ENCODE measurements at places on chromosomes 3 and 15. TPM values are rescaled to one million over a fixed set of nuclear protein-coding genes. Genes with fewer than 3 reads are reported as not detected.
A peak's percentile ranks its signal among the peaks of the same experiment; 100 is the strongest.

GRCh38 chr3:125271127-125271526, 58.6 kb upstream of the SLC12A8 start:
- no peak for DNase-seq

DNA sequence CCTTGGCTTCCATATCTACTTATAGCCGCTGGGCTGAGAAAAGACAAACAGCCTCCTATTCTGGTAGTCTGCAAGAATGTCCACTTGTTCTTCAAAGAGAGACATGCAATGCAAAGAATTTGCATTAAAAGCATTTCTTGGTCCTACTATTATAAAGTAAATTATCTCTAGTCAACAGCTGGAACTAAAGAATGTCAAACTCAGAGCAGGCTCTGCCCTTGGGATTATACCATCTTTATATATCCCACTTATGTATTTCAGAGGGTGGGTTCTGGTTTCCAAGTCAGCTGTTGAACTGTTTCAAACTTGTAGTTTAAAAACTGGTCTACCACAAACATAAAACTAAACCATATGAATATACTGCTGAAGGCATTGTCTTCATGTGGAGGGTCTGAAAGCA, 7.0 kb upstream of the ACTC1 start:
- no peak for DNase-seq

DNA sequence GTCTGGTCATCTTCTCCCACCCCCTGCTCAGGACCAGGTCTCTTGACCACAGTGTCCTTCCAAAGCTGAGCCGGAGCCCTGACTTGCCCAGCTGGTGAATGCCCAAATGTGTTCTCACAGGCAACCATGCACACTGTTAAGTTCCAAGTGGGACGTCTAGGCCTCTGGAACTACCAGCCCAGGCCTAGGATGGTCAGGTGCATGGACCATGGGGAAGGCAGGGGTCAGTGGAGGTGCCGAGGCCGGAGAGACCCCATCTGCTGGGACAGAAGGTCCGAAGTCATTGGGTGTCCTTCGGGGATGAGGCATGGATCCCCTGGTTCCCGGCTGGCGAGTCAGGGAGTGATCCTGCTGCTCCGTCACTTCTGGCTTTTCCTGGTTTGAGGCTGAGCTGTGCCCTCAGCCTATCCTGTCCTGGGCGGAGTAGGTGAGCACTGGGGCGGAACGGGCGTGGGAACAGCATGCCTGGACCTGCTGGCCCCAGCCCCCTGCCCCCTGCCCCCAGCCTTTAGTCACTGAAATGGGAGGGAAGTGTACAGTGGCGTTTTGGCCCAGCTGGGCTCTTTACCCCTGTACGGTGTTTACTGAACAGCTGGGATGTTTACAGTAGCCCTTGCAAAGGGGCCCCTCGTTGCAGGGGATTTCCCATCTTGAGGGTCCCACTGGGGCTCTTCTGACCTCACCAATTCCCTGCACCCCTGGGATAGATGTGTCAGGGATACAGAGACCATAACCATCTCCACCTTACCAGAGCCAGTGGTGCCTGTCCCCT, 12.1 kb downstream of the SEMA3F start:
- no peak for DNase-seq

DNA sequence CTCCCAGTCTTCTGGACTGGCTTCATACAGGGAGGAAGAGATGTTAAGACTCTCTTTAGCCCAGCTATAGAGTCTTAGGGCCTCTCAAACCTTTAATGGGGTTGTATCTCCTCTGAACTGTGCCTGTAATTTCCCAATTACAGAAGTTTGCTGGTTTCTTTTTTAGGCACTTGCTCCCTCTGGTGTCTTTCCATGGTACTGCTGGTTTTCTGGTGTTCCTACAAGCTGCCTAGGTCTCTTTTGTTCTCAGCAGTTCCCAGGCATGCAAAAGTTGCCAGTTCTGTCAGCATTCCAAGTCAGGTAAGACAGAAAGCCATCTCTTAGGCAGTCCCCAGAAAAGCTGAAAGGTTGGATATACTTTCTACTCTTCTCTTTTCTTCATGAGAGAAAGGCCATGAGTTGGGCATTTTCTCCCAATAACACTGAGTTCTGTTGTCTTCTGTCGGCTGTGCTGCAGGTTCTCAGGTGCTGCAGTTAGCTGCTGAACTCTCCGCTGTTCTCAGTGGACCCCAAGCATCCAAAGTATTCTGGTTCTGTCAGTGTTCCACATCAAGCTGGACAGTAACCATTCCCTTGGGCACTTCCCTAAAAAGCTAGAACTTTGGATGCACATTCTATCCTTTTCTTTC, 54.4 kb upstream of the EHHADH start:
- DNase-seq: no peak

DNA sequence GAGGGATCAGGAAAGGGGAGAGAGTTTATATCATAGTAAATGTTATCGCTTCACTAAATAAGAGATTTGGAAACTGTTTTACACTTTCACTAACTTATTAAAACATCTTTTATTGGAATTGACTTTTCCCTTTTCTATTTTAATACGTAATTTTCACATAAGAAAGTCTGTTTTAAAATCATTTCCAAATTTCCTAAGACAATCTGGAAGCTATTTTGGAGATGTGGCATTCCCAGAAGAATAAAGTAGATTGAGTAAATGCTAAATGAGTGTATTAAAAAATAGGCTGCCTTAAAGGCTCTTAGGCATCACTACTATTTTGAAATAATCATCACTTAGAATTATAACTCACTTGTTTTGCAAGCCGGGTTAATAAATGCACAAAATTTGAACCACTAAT, 763.5 kb downstream of the EDEM1 start:
- DNase-seq: no peak

DNA sequence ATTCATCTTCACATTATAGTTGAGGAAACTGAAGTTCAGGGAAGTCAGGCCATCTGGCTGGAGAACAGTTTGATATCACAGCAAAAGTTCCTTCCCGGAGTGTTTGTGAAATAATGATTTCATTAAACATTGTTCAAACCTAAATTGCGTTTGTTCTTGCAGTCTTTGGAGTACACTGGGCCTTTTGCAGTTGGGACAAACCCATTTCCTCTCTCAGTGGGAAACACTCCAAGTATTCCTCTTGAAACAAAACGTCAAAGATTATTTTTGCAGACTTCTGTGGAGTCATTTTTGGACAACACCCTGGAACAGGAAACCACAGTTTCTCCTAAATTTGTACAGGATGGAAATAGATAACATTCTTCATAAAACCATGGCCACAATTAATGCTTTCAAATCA, 287.5 kb downstream of the PTPRG start:
- no peak for DNase-seq

DNA sequence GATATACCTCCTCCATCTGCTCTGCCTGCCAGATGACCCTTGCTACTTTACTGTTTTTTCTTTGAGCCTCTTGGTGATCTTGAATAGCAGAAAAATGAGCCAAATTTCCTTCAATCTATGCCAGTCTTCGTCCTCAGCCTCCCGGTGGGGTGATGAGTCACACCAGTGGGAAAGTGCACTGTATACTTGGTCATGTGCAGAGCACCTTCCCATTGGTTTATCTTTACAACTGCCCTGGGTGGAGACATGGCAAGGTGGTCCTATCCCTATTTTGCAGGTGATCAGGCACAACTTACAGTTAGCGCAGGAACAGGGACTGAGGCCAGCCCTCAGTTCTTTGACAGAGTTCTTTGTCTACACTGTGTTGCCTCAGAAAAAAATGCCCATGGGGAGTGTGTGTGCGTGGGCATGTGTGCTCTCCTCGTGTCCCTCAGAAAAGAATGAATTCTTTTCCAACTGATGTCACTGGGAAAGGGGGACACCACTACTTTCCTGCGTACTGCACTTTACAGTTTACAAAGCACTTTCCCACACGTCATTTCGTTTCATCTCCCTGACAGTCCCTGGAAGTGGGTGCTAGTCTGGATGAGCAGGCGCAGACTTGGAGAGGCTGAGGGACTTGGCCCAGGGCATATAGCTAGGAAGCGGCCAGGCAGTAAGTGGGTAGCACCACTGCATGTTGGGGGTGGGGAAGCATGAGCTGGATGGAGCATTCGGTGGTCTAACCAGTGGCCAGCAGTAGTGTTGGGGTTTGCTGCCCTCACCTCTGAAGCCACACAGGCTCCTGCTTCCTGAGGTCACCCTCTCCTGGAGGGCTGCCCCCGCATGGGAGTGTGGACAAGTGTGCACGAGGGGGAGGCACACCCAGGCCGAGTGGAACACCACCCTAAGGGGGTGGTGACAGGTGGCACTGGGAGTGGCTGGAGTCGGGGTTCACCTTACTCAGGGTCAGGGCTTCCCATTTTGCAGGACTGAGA, 24.1 kb downstream of the SMAD3 start:
- no peak for DNase-seq

GRCh38 chr15:71207141-71207540, 91.9 kb downstream of the THSD4 start:
- no peak for DNase-seq

GRCh38 chr3:10563396-10563795, 58.0 kb upstream of the ATP2B2 start:
- DNase-seq: no peak

- no peak for DNase-seq
Measured at GRCh38 chr3:112779011-112779410, 67.7 kb downstream of the CD200R1L start.

GRCh38 chr3:192433704-192434103, 293.6 kb downstream of the FGF12 start:
- no peak for DNase-seq

GRCh38 chr15:68990992-68991500, 23.4 kb upstream of the NOX5 start:
- DNase-seq: no peak

GRCh38 chr3:8658306-8659212, 14.0 kb upstream of the SSUH2 start:
- peak; percentile 55 for DNase-seq

DNA sequence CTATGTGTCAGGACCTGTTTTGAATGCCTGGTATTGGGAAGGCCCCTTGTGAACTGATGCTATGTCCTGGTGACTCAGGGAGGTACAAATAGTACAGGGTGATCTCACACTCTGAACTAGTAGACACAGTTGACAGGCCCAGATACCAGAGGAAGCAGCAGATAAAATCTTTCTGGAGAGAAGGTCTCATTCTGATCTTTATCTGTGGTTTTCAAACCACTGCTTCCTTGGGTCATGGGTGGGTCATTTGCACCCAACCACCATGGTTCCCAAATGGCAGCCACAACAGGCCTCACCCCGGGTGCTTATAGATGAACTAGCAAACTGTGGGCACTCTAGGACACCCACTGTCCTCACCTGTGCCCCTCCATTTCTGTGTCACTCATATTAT, 43.4 kb downstream of the PXYLP1 start:
- no peak for DNase-seq

DNA sequence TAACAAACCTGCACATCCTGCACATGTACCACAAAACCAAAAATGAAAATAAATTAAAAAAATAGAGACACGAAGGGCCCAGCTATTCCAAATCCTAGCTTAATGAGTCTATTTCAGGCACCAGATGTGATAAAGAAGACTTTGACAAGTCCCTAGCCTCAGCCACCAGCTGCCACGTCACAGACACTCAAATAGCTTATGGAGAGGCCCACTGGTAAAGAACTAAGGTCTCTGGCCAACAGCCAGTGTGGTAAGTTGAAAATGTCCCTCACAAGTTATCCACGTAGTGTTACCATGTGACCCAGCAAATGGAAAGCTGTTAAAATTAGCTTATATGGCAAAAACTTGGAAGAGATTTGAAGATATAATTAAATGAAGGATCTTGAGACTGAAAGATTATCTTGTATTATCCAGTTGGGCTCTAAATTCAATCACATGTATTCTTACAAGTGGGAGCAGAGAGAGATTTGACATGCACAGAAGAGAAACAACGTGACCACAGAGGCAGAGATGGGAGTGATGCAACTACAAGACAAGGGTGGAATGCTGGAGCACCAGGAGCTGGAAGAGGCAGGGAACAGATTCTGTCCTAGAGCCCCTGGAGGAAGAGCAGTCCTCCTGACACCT, 10.9 kb downstream of the ACSBG1 start:
- DNase-seq: no peak

Gene DNAJA4
- 33.8 TPM for total RNA-seq

Gene PRRT3
- total RNA-seq: 1.0 TPM

Gene ADGRG7
- 13.9 TPM for total RNA-seq

Gene COL8A1
- 0.75 TPM for total RNA-seq

Gene ZNF620
- 4.0 TPM for total RNA-seq

Gene PLAAT1
- total RNA-seq: not detected

Gene CD80
- total RNA-seq: 1.0 TPM

Gene TERC
- not detected for total RNA-seq

Gene CFAP91
- total RNA-seq: 6.2 TPM
